Gastrocnemius medialis (tissue), 4 donors: ENCODE measurements at places on chromosomes 12 and 14.
A peak's percentile ranks its signal among the peaks of the same experiment; 100 is the strongest.

GRCh38 chr12:70648831-70649230, 11.6 kb upstream of the PTPRB start:
- peaks cover 4% of the 10 kb centered on the region for H3K4me1 ChIP-seq
- H3K27me3 ChIP-seq = no peaks in the 10 kb centered on the region
- H3K27ac ChIP-seq = peak overlapping the region; percentile 47
- no peak for DNase-seq
- no peak overlapping the region for H3K4me3 ChIP-seq
- no peaks in the 10 kb centered on the region for H3K36me3 ChIP-seq

- H3K4me3 ChIP-seq = no peak overlapping the region
- H3K4me1 ChIP-seq = no peaks in the 10 kb centered on the region
- H3K27me3 ChIP-seq = no peaks in the 10 kb centered on the region
- no peak overlapping the region for H3K27ac ChIP-seq
- no peak for DNase-seq
These were observed 137.5 kb upstream of the CPM start for GRCh38 chr12:69070319-69071090.

DNA sequence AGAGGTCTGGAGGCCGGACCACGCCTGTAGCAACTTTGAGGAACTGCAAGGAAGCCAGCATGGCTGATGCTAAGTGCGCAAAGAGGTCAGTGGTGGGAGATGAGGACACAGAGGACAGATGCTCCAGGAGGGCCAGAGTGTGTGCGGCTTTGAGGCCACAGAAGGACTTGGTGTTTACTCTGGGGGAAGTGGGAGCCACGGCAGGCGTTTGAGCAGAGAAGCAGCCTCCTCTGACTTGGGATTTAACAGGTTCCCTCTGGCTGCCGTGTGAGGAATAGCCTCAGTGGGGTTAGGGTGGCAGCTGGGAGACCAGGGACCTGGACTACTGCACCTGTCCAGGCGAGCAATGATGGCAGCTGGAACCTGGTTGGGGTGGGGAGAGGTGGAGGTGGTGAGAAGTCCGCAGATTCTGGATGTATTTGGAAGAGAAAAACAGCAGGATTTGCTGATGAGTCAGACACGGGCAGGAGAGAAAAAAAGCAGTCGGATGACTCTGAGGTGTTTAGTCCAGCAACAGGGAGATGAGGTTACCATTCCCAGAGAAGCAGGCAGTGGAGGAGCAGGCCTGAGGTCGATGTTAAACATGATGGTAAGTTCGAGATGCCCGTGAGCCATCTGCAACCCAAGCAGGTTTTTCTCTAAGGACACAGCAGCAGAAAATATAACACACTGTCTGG, 143.5 kb downstream of the SCARB1 start:
- no peaks in the 10 kb centered on the region for H3K36me3 ChIP-seq
- peak overlapping the region; percentile 67 for H3K27ac ChIP-seq
- no peak overlapping the region for H3K4me3 ChIP-seq
- DNase-seq = no peak
- peaks cover 18% of the 10 kb centered on the region for H3K4me1 ChIP-seq

- H3K27me3 ChIP-seq = no peaks in the 10 kb centered on the region
- H3K4me1 ChIP-seq = peaks cover 5% of the 10 kb centered on the region
- DNase-seq = no peak
- H3K27ac ChIP-seq = no peak overlapping the region
- no peak overlapping the region for H3K4me3 ChIP-seq
These were observed 50.5 kb downstream of the TRAF3 start for GRCh38 chr14:102827716-102828115.

- H3K4me3 ChIP-seq = no peak overlapping the region
- no peak overlapping the region for H3K27ac ChIP-seq
- H3K4me1 ChIP-seq = no peaks in the 10 kb centered on the region
- no peaks in the 10 kb centered on the region for H3K36me3 ChIP-seq
These were observed 167.3 kb upstream of the GRIN2B start for GRCh38 chr12:14148489-14149270.

DNA sequence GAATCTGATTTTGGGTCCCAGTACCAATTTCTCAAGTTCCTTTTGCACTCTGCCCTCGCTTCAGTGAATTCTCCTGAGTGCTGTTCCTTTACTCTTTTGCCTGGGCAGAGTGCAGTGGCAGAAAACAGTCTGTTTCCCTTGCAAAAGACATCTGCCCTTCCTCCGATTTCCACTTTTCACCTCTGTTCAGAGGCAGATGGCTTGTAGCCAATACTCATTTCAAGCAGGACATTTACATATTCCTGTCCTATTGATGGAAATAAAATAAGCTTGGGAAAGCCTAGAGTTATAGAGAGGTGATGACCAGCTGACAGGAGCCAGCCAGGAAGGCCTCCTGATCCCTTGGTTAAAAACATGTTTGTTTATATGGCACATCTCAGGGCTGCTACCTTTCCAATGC, 111.0 kb downstream of the SLC8A3 start:
- no peaks in the 10 kb centered on the region for H3K36me3 ChIP-seq
- H3K4me3 ChIP-seq = no peak overlapping the region
- H3K27ac ChIP-seq = no peak overlapping the region
- H3K27me3 ChIP-seq = no peaks in the 10 kb centered on the region
- no peak for DNase-seq
